ENCODE measurements at places on chromosomes 16 and 17. TPM values are rescaled to one million over a fixed set of nuclear protein-coding genes. Genes with fewer than 3 reads are reported as not detected.

The SLC38A7 gene
- 24.1 TPM for total RNA-seq

The SLC12A4 gene
- 47.2 TPM for total RNA-seq

The CCL13 gene
- total RNA-seq = not detected

The CCL1 gene
- total RNA-seq = not detected

The CLEC3A gene
- total RNA-seq = not detected

The CSH1 gene
- not detected for total RNA-seq

The THOC6 gene
- total RNA-seq = 27.9 TPM

The NTHL1 gene
- total RNA-seq = 27.1 TPM

The CHD9NB gene
- total RNA-seq = 1.5 TPM

The DRC3 gene
- 1.3 TPM for total RNA-seq

The NBR1 gene
- 109 TPM for total RNA-seq

The SLC7A6OS gene
- total RNA-seq = 15.7 TPM

The KRT12 gene
- total RNA-seq = not detected

The NPIPB12 gene
- 50.4 TPM for total RNA-seq

The ETV4 gene
- total RNA-seq = 15.6 TPM

The KRT36 gene
- total RNA-seq = not detected

All from thoracic aorta endothelial cell (primary cell).